ENCODE measurements at places on chromosomes 12 and 14.

DNA sequence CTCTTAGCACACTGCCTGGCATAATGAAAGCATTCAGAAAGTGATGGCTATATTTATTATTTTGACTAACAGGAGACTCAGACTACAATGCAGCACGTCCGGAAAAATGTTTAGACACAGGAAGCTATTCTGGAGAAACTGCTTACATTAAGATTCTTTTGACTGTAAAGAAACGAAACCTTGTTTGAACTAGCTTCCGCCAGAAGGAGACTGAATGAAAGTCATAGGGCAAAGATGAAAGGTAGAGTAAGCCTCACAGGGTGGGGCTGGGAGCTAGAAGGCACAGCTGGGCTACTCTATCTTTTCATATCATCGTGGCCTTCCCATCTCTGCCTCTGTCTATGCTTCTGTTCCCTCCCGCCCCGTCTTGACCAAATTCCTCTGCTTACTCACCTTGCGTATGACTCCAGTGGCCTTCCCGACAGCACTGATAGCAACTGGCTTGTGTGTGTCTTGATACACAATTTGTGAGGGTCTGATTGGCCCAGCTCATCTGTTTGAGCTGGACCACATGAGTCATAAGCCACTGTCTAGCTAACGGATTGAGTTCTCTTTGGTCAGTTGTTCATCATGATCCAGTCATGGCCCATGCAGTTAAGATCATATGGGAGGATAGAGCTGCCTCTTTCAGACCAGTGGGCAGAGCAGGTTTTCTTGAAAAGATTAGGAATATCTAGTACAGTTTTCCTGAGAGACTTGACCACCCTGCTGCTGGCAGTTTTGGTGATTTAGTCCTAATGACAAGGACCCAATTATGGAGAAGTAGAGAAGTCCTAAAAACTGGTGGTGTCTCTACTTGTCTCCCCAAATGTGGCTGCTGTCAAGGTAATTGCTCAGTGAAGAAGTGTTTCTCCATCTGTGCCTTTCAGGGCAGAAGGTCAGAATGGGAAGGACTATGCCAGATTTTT is 151.5 kb upstream of the SLC38A2 start:
- DNase-seq = no peak

DNA sequence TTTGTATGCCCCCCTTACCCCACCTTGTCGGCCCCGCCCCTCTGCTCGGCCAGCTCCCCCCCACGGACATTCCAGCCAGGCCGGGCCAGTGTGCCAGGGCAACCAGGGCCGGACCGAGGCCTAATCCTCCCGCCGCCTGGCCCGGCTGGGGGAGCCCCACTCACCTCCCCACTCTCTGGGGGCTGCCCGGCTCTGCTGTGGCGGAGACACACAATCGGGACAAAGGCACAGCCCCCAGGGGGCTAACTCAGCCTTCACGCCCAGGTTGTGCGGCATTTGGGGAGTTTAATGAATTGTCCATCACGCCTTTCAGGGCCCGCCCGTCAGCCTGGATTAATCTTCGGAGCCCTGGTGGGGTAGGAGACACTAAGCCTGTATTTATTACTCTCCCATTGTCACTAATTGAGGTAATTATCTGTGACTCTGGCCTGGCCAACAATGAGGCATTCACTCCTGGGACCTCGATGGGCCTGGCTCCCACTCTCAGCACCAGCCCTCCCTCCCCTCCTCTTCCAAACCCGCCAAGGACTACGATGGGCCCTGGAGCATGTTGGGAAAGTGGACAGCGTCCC is 8.7 kb downstream of the WNT1 start:
- no peak for DNase-seq

GRCh38 chr12:65886996-65887395 is 62.7 kb downstream of the HMGA2 start:
- DNase-seq = no peak

GRCh38 chr12:104604070-104604994 is 147.6 kb downstream of the CHST11 start:
- peak; percentile 66 for DNase-seq

DNA sequence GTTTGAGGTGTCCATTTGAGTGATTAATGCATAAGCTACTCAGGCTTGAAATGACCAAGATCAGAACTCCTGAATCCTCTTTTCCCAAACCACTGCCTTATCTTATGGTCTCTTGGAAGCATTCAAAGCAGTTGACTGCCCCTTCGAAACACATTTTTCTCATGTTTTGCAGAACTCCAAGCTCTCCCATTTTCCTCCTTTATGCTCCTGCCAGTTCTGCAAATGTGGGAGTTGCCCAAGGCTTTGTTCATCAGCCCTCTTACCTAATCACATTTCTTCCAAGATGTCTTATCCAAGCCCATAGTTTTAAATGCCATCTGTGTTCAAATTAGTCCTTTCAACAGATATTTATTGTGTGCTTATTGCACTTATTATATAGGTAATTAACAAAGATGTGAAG is 1.8 kb upstream of the DNAAF2 start:
- no peak for DNase-seq

- DNase-seq = peak; percentile 38
Measured at GRCh38 chr12:52151837-52152783, 39.7 kb downstream of the KRT80 start.

- peak; percentile 30 for DNase-seq
Measured at GRCh38 chr12:54419088-54419887, at the start of gene ITGA5. Gene ITGA5, minus strand, starts transcription at chr12:54419266. Its CDS starts 68 bp downstream, at chr12:54419198.

DNA sequence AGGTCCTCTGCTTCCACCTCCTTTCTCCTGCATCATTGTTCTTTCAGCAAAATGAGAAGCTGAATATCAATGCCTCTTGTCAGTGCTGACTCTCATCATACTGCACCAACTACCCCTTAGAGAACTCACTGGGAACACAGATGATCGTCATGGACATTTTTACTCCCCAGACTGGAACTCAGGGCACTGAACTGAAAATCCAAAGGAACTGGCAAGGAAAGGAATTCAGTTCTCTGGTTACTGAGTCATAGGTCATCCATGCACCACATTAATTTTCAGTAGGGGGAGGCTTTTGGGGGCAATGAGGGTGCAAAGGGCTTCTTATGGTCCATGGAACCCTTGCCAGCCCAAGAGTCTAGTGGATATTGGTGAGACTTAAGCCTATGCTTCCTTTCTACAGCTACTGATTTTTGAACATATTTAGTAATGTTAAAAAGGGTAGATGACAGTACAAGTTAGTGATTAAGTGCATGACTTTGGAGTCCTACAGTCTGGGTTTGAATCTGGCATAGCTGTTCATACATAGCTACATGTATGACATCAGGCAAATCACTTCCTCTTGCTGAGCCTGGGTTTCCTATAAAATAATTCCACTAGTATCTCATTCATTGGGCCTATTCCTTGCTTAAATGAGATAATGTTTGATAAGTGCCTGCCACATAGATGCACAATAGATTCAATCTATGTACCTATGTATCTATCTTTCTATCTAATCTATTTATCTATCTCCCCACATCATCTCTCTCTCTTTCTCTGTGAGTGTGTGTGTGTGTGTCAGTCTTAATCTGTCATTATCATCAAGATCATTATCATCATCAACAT is 29.2 kb downstream of the BBS10 start:
- no peak for DNase-seq

- no peak for DNase-seq
Measured at GRCh38 chr14:76203086-76204001, 51.6 kb downstream of the GPATCH2L start.

DNA sequence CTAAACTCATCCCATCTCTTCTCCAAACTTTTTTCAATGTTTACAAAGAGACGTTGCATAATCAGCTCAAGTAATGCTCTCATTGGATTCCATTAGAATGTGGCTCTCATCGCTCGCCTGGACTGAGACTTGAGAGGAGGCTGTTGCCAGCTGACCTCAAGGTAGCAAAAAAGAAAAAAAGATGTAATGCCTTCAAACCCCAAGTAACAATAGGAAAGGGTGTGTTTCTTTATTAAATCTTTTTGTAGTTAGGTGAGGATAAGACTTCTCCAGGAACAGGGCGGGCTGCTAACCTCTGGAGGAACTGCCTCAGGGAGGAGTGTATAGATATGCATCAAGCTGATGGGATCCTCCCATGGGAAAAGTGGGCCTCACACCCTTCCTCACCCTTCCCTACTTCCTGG is 956 bp upstream of the PTHLH start:
- DNase-seq = no peak

DNA sequence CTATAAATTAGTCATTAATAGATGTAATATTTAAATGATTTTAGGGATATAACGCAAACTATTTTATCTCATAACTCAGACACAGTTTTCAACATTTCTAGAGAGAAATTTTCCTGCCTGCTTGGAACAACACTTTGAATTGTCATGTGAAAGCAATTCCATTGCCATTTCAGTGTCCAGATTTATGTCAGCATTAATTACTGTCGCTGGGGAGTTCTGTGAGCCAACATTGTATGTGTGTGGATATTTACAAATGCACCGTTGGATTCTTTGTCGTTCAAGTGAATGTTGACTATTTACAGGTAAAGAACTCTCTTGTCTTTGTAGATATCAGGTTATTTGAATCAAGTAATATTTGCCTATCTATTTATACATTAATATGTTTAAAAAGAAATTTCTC is 465.3 kb upstream of the RGS6 start:
- DNase-seq = no peak

- no peak for DNase-seq
Measured at GRCh38 chr12:88366101-88366500, 214.2 kb downstream of the KITLG start.

DNA sequence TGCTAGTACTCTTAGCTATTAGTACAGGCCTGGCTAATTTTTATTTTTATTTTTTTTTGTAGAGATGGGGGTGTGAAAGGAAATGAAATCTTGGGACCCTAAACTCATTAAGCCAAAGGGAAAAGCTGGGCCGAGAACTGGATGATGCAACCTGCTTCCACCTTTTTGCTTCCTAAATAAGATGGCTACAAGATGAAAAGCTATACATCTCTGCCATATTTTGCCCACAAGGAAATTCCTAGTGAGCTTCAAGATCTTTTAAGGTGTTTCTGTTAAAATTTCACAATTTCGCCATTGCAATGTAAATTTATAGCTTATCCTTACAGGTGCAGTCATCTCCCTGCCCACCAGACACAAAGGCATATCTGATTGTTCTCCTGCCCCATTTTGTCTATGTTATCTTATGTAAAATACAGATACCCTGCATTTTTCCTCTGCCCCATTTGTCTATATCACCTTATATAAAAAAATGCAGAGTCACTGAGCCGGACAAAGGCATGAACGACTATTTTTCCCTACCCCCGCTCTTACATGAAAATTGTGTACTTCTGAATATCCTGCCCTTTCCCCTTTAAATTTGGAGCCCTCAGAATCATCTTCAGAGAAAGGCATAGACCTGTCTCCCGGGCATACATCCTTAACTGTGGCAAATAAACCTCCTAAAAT is 112.0 kb upstream of the SLC38A2 start:
- DNase-seq = no peak

GRCh38 chr12:100234166-100234565 is 32.7 kb downstream of the DEPDC4 start:
- DNase-seq = no peak

GRCh38 chr12:49366652-49367380 is 446 bp upstream of the SPATS2 start:
- DNase-seq = peak; percentile 79

GRCh38 chr14:99564256-99564925 is 39.6 kb downstream of the CCDC85C start:
- DNase-seq = no peak

GRCh38 chr12:67794161-67794560 is 145.6 kb downstream of the DYRK2 start:
- no peak for DNase-seq

- DNase-seq = no peak
Measured at GRCh38 chr14:68576496-68577244, 216.2 kb downstream of the ZFP36L1 start.

- DNase-seq = no peak
Measured at GRCh38 chr14:68894802-68895703, 84.0 kb downstream of the ACTN1 start.

DNA sequence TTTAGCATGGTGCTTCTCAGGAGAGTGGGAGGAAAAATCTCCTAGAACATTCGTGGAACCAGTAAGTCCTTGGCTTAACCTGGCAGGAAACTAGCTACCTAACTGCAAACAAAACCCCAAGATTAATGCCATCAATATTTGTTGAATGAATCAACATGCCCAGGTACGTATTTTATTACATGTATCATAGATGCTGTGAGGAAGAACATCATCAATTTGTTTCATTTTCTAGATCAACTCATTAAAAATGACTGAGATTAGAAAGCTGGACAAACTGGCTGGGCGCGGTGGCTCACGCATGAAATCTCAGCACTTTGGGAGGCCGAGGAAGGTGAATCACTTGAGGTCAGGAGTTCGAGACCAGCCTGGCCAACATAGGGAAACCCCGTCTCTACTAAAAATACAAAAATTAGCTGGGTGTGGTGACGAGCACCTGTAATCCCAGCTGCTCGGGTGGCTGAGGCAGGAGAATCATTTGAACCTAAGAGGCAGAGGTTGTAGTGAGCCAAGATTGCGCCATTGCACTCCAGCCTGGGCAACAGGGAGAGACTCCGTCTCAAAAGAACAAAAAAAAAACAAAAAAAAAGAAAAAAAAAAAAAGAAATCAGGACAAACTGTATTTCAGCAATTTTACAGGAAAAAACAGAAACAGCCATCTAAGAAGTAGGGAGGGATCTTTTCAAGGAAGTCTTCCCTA is 88.7 kb downstream of the NTN4 start:
- DNase-seq = no peak

DNA sequence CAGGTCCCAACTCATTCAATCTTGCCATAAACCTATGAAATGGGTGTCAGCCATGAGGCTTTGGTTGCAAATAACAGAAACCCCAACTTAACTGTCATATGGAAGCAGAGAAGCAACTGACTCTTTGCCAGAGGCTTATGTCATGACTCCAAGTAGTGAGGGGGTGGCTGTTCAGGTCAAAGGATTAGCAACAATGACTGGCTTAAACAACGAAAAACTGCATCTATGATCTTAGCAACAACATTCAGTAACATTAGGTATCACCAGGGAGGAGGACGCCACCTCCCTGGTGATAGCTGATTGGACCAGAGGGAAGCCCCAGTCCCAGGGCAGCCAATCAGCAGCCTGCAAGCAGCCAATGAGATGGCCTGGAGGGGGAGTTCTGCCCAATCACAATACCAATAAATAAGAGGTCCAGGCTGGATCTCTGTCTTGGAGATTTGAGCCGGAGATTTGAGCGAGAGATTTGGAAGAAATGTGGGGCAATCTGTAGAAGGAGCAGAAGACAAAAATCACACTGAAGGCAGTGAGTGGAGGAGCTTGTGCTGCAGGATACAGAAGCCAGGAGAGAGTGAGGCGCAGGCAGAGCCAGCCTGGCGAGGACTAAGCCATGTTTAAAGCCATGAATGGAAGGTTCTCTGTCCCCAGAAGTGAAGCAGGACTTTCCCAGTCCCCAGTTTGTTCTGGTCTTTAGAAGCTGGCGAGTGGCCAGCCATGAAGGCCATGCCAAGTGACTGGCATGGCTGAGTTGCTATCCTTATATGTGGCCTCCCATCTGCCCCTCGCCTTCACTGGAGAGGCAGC is 93.3 kb downstream of the CALM1 start:
- no peak for DNase-seq
